ENCODE measurements at places on chromosomes 2 and 18.

DNA sequence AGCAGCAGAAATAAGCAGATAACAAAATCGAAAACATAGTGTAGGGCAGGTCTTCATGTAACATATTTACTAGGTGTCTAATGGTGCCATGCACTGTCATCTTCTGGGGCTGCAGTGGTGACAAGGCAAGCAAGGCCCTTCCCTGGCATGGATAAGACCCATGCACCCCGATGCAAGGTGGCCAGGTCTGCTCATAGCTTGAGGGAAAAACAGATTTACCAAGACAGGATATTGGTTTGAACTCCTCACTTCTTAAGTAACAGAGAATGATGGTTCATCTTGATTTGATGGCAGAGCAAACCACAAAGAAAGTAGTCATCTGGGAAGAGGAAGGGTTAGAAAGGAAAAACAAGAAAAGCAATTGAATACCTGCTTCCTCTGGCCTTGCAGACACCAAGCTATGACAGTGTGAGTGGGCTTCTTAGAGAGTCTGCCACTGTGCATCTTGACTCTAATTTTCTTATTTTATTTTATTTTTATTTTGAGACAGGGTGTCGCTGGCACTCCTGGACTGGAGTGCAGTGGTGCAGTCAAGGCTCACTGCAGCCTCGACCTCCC, 35.8 kb upstream of the EML6 start:
- DNase-seq, result no peak

- DNase-seq, result peak; percentile 89
Observed at GRCh38 chr2:223549215-223549614, 52.9 kb downstream of the SCG2 start.

DNA sequence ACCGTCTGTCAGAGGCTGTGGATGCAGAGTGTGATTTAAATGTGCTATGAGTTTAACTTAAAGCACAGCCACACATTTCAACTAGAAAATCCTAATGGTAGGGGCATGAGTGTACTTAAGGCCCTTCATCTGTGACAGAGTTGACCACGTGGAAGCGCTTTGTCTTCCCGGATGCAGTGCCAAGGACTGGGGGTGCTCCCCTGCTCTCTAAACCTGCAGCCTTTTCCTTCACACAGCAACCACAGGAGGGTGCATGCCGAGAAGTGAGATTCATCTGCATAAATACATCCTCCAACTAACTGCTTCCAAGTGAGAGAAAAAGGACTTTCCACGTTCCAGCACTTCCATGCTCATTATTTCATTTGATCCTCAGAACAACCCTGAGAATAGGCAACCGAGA, 149.6 kb downstream of the MYT1L start:
- DNase-seq, result no peak

- DNase-seq, result peak; percentile 99
Observed at GRCh38 chr2:231604685-231605606, 12.3 kb downstream of the TEX44 start.

- DNase-seq, result no peak
Observed at GRCh38 chr2:106988361-106988760, 102.4 kb upstream of the ST6GAL2 start.

Measured in fibroblast of pulmonary artery (primary cell).